Umbilical cord (tissue), 2 donors: ENCODE measurements at places on chromosomes 3 and 15. TPM values are rescaled to one million over a fixed set of nuclear protein-coding genes. Genes with fewer than 3 reads are reported as not detected.

GRCh38 chr3:111072031-111072921, 660 bp downstream of the NECTIN3 start:
- DNase-seq: peak; percentile 27

DNA sequence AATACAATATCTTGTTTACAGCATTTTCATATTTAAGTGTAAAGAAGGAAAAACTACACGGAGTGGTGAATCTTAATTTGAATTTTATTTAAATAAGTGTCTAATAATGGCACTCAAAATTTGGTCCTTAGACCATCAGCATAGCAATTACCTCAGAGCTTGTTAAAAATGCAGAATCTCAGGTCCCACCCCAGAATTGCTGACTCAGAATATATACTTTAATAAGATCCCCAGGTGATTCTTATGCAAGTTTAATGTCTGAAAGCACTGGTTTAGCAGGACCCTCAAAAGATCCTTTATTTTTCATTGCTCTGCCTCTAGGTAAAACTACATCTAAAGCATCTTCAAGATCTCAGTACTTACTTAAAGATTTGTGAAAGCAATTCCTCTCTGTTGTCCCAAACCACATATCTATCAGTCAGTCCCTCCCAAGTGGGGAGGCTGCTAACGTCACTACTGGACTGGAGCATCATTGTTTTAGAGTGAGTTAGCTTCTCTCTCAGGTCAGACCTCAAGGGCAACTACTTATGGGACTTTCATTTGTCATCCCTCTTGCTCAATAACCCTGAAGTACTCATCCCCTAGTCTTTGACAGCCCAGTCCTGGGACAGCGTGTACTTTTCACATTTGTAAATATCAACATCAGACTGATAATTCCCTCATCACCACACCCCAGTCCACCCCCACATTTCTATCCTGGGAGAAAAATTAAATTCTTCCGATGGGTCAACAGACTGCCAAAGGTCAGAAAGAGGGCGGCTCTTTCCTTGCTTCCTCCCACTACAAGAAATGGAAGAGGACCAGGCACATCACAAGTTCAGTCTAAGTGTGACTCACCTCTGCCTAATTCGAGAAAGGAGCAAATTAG, 76.7 kb downstream of the CBLB start:
- no peak for DNase-seq

DNA sequence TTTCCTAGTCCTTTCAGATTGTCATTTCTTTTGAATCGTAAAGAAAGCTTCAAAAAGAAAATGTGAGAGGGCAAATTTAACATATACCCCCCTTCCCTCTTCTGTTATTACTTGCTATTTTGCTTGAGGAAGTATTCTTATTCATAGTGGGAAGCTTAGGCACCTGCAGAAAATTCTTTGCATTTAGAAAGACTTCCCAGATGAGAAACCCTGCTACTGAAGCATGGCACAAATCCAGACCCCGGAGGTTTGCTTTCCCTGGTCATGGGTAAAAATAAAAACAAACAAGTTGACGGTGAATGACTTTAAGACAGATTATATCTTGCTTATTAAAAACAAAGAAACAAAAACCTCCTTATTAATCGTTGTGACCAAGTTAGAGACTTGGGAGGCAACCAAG, 93.9 kb downstream of the IL5RA start:
- no peak for DNase-seq

Gene GJD2
- 5.1 TPM for total RNA-seq

Gene LRRN1
- total RNA-seq: 2.4 TPM

Gene CHRD
- total RNA-seq: 13.7 TPM

Gene TNFAIP8L3
- 6.3 TPM for total RNA-seq
